ENCODE measurements at places on chromosomes 2 and 18.

DNA sequence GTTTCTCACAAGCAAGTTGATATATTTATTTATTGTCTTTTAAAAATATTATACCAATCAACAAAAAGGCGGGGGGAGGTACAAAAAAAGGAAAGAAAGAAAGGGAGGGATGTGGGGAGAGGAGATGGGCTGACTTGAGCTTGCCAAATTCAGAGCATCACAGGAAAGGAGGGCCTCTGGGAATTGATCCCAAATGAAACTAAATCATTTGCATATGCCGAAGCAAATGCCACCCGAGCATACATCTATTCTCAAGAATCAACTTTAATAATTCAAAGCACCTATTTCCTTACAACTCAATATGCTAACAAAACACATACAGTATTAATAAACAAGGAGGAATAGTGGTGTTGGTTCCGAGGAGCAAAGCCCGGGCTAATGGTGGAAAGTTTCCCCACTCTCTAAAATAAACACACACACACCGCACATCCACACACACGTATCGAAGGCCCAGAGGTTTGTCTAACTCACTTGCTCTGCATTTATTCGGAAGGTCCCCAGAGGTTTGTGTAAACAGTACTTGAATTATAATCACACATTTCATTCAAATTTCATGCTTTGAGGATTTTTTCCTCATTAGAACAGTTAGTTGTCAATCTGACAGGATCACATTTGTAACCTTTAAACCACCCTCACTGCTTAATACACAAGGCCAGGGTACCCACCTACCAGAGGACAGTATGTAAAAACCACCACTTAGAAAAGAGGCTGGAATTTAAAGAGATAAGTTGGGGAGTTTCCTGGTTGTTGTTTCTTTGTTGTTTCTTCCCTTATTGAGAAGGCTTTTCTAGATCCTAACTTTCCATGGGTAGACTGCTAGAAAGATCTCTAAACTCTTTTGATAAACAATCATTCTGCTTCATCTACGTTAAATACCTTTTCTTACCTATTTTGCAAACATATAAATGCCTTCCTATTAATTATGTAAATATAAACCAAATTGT is 264.7 kb downstream of the TCF4 start:
- no peak for DNase-seq

GRCh38 chr2:207779523-207779922 is 9.8 kb upstream of the FZD5 start:
- no peak for DNase-seq

- DNase-seq, result no peak
Measured at GRCh38 chr2:167653131-167653530, 594.3 kb downstream of the STK39 start.

GRCh38 chr2:20622296-20622686 is 28.6 kb downstream of the HS1BP3 start:
- DNase-seq, result no peak

GRCh38 chr2:133674433-133675331 is 106.4 kb upstream of the NCKAP5 start:
- DNase-seq, result peak; percentile 2
